ENCODE measurements at places on chromosomes 1 and 21.
A peak's percentile ranks its signal among the peaks of the same experiment; 100 is the strongest.

DNA sequence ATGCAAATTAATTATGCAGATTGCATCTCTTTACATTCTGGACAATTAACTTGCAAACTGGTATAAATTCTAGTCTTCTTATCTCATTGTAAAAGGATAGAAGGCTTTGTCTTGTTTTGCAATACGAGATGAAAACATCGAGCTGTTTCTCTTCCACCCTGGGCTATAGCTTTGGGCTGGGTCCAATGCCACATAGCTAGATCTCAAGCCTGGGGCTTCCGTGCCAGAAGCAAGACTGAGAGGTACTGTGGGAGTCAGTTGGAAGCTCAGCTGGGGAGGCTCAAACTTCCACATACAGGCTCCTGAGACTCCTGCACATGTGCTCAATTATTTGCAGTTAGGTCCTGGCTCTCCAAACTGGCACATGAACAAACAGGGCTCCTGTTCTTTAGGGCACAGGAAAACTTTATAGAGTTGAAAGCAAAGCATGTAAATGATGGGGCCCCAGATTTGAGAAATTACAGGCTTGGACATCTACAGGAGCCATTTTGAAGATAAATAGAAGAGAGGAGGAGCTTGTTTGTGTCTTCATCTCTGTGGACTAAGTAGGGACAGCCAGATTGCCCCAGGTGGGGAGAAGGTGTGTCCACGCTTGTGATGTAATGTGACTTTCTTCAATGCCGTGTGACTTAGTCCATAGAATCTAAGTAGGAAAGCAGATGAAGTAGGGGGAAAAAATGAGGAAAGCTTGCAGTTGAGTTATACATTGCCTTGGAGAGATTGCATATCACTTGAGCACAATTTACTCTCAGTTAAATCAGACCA, 65.9 kb upstream of the SIPA1L2 start:
- no peak for DNase-seq

DNA sequence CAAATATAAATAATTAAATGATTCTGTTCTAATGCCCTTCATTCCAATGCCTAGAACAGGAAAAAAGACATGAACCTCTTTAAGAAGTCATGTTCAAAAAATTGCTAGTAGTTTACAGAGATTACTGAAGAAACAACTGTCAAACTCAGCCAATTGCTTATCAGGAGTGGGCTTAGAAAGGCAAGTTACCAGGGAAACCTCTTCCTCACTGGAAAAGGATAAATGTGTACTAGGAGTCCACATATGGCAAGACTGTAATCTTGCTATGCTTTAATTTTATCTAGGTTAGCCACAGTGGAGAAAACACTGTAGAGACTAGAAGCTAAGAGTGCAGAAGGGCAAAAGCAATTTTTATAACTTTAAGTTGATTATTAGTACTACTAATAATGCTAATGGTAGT, 42.1 kb upstream of the DEPDC1 start:
- DNase-seq = no peak

DNA sequence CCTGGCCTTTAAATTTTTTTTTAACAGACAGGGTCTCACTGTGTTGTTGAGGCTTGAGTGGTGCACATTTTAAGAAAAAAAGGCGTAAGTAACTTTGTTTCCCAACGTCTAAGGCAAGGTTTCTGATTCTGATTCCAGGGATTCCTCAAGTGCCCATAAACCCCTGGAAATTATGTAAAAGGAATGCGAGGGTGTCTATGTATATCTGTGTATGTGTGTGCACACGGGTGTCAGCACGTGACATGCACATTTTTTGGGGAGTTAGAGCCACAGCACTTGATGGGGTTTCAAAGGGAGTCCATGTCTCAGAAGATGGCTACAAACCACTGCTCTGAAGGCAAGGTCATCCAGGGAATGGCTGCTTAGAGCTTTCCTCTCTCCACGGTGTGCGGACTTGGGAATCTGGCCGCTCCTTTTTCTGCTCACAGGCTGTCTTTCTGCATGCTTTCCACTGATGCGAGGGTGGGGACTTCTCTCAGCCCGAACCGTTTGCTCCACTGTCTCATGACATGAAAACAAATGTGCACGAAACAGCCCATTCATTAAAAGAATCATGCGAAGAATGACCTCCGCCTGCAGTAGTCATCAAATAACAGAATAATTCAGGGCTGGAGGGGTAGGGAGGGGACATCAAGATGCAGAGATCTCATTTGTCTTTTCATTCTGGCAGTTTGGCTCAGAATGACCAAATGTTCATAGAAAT, 18.7 kb upstream of the RERE start:
- DNase-seq = no peak

GRCh38 chr1:19477284-19478249, 7.8 kb downstream of the CAPZB start:
- DNase-seq = no peak

GRCh38 chr21:44952116-44952928, 12.5 kb downstream of the SLX9 start:
- no peak for DNase-seq

- DNase-seq = no peak
Measured at GRCh38 chr1:3405974-3406867, 48.2 kb upstream of the ARHGEF16 start.

- no peak for DNase-seq
Measured at GRCh38 chr1:206946261-206946660, at the start of gene PIGR. TSS of gene PIGR (minus strand) at chr1:206946466. CDS start at chr1:206940531, 5,935 bp downstream.

DNA sequence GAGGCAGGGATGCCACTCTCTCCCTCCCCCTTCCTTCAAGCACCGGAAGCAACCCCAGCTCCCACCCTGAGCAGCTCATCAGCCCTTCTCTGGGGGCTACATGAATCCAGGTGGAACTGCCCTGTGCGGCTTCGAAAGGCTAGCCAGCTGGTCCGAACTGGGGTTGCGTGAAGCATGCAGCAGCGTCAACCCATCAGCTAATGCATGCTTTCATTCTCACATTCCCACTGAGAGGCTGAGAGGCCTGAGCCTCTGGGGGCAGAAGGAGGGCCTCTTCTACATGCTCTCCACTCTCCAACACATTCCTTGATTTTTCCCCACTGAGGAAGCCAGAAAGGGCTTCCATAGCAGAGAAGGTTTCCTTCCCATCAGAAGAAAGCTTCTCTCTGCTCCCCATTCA, 5.6 kb downstream of the RXRG start:
- no peak for DNase-seq

GRCh38 chr1:108590957-108591356, 31.1 kb downstream of the EEIG2 start:
- DNase-seq = no peak

- DNase-seq = no peak
Measured at GRCh38 chr1:83546874-83547273, 452.1 kb downstream of the TTLL7 start.

DNA sequence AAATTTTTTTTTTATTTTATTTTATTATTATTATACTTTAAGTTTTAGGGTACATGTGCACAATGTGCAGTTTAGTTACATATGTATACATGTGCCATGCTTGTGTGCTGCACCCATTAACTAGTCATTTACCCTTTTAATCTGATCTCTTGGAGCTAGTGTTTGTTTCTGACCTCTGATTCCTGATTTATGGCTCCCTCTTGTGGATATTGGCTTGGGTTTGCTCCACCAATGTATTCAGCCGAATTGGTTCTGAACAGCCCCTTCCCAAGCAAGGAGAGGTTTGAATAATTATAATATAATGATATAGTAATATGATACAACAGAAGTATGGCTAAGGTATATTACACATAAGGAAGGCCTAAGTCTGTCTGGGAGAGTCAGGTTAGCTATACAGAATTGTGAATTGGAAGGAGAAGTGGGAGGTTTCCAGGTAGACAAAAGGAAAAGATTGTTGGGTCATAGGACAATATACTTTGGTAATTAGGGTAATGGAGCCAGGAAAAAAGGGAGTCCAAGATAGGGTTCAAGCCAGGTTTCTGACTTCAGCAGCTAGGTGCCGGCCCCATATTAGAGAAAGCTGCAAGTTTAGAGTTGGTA, 53.1 kb upstream of the HMCN1 start:
- peak; percentile 23 for DNase-seq

DNA sequence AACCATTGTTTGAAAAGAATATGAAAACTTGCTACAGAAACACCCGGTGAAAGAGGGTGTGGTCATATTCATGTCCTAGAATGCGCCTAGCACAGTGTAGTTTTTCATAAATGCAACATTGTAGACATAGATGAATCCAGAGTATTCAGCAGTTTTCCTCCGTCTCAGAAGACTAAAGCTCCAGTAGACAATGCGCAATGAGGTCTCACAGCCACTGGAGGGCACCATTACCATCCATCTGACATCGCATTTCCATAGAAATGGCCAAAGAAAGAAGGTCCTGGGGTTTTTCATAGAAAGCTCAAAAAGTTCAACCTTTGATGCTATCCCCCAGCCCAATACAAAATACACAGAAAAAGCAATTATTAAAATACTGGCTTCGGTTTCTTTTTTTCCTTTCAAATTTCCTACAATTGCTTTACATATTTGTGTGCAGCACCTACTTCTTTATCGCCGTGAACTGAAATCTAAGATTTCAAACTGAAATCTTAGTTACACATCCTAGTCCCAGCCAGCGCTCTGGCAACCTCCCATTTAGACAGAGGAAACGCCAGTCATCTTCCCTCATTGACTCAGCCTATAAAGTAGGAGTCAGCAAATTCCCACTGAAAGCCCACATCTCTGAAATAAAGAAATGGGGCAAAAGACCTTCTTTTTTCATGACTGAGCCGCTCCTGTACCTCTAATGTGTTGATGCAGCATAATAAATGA, 3.9 kb upstream of the CD58 start:
- peak; percentile 46 for DNase-seq

DNA sequence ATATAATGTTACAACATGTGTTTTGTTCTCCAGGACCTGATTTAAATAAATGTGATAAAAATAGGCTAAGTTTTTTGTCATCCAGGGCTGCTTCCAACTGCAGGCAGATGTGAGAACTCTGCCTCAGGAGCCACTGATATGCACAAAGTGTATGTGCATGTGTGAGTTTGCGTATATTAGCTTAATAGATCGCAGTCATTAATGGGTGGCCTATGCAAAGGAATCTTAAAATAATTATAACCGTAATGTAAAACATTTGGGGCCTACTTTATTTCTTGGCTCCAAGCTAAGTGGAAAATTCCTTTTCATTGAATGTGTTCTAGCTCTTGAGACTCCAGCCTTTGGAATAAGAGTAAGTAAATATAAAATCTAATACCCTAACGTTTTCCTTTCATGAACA, 16.8 kb downstream of the DHX9 start:
- no peak for DNase-seq

DNA sequence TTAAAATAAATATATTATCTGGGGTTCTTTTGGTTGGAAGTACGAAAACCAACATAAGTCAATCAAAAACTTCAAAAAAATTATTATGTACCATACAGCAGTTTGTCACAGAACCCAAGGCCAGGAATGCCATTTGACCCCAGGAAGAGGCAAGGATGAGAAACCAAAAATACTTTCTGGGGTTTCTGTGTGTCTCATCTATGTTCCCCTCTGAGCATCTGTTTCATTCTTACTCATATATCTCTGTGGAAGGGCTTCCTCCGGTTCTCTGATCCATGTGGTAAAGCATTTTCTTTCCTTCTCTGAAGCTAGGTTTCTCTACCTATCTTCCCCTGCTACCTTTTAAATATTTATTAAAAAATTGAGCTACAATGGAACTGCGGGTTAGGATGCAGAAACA, 9.8 kb upstream of the FCRL1 start:
- no peak for DNase-seq

DNA sequence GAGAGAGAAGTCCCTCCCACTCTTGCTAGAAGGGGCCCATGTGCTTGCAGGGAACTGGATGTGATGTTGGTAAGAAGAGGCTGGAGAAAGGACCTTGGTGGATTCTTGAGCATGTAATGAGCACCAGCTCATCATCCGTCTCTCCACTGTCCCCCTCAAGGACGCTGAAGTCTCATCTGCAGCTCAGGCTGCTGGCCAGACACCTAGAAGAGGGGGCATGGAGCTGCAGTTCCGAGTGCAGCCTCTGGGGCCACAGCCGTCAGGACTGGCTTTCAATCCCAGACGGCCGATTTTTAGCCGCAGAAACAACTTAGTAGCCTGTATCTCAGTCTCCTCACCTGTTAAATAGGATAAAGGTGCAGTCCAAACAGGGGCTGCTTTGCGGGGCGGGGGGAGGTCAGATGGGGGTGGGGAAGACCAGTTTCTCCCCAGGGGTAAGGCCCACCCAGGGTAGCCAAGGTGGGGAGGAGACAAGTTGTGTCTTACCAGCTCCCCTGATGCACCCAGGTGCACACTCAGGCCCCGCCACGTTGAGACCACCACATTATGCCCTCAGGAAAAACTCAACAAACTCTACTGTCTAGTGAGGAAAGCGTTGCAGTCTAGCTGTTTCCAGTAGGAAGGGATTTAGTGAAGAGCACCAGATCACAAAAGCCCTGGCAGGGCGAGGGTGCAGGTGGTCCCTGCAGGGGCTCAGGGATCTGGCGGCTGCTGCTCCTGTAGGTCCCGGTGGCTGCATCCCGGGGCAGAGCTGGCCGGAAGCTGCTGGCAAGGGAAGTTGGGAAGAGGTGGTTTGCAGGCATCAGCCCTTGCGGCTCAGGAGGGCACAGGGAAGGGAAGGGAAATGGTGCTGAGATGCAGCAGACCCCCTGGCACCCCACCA, 29.5 kb downstream of the LDLRAP1 start:
- no peak for DNase-seq

- no peak for DNase-seq
Measured at GRCh38 chr1:214997685-214998084, 84.9 kb upstream of the KCNK2 start.

DNA sequence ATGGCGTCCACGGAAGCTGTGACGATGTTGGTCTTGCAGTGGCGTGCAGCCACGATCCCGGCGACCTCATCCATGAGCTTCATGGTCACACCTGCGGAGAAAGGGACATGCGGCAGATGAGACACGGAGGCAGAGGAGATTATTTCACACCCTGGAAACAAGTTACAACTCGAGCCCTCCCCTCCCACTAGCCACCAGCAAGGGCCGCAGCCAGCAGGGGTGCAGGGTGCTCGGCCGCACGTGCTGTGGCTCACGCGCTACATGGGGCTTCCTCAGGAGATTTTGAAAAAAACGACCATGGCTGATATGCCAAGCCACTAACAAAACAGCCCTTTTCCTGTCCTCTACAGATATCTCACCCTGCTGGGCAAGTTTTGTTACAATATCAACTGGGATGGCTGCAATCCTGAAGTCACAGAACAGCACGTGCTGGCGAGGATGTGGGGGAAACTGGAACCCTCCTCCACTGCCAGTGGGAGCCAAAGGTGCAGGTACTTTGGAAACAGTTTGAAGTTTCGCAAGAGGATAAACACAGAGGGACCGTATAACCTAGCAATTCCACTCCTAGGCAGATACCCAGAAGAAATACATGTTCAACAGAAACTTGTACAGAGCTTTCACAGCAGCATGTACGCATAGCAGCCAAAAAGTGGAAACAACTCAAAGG, 34.1 kb upstream of the GPR153 start:
- DNase-seq = no peak

Data from NCI-H1930 (cell line).